ENCODE measurements at places on chromosomes 6 and 20. TPM values are rescaled to one million over a fixed set of nuclear protein-coding genes. Genes with fewer than 3 reads are reported as not detected.

SAPCD1 gene
- 14.3 TPM for total RNA-seq

HFE gene
- 4.3 TPM for total RNA-seq

CLDN20 gene
- total RNA-seq, result not detected

TGM2 gene
- 0.31 TPM for total RNA-seq

TCF19 gene
- 125 TPM for total RNA-seq

Measured in activated CD8-positive, alpha-beta T cell treated with anti-CD3 and anti-CD28 coated beads, Interleukin-2, amount 10 ng/mL, durations not matched to agents 7 days and 5 days (primary cell).